ENCODE measurements at places on chromosomes 4 and X. TPM values are rescaled to one million over a fixed set of nuclear protein-coding genes. Genes with fewer than 3 reads are reported as not detected.

The ZNF141 gene
- 12.4 TPM for total RNA-seq

The IL1RAPL1 gene
- 0.08 TPM for total RNA-seq

The TRAM1L1 gene
- 0.56 TPM for total RNA-seq

The APLN gene
- total RNA-seq: 0.19 TPM

The FAM47A gene
- not detected for total RNA-seq

The FHDC1 gene
- total RNA-seq: 0.17 TPM

The GSX2 gene
- not detected for total RNA-seq

The NONO gene
- total RNA-seq: 138 TPM

The TMEM35A gene
- total RNA-seq: 0.08 TPM

The SLC49A3 gene
- total RNA-seq: 2.5 TPM

The TMEM271 gene
- total RNA-seq: not detected

The XAGE1A gene
- not detected for total RNA-seq

The ERAS gene
- total RNA-seq: not detected

The RPL34 gene
- total RNA-seq: 495 TPM

The BMPR1B gene
- total RNA-seq: 0.70 TPM

The MAGEA3 gene
- total RNA-seq: not detected

The SOX3 gene
- not detected for total RNA-seq

The UXT gene
- total RNA-seq: 62.1 TPM

The LCORL gene
- 7.1 TPM for total RNA-seq

The LGI2 gene
- 0.08 TPM for total RNA-seq

The NXF2B gene
- total RNA-seq: not detected

The SLC25A5 gene
- 206 TPM for total RNA-seq

The RTL9 gene
- 0.25 TPM for total RNA-seq

The UGT2A3 gene
- 16.3 TPM for total RNA-seq

The IL3RA gene
- total RNA-seq: 1.7 TPM

The DCAF4L1 gene
- 0.59 TPM for total RNA-seq

The CLCN4 gene
- total RNA-seq: 10.9 TPM

The C4orf17 gene
- total RNA-seq: not detected

The RASGEF1B gene
- total RNA-seq: 57.4 TPM

The GRID2 gene
- total RNA-seq: under 0.01 TPM

The TEX11 gene
- 0.08 TPM for total RNA-seq

The NIPAL1 gene
- 7.9 TPM for total RNA-seq

The SPANXN4 gene
- not detected for total RNA-seq

The CYSLTR1 gene
- total RNA-seq: 3.2 TPM

The PAGE2 gene
- total RNA-seq: not detected

The SMIM31 gene
- not detected for total RNA-seq

The SLIT2 gene
- total RNA-seq: 1.8 TPM

All from liver (tissue), 10 donors.